ENCODE measurements at places on chromosomes 3 and 15. TPM values are rescaled to one million over a fixed set of nuclear protein-coding genes. Genes with fewer than 3 reads are reported as not detected.

RPL35A gene
- 821 TPM for polyA plus RNA-seq

MEX3B gene
- 0.48 TPM for polyA plus RNA-seq

XCR1 gene
- not detected for polyA plus RNA-seq

LYZL4 gene
- polyA plus RNA-seq: not detected

AGBL1 gene
- polyA plus RNA-seq: 0.01 TPM

GPR27 gene
- not detected for polyA plus RNA-seq

NR2E3 gene
- not detected for polyA plus RNA-seq

DNA sequence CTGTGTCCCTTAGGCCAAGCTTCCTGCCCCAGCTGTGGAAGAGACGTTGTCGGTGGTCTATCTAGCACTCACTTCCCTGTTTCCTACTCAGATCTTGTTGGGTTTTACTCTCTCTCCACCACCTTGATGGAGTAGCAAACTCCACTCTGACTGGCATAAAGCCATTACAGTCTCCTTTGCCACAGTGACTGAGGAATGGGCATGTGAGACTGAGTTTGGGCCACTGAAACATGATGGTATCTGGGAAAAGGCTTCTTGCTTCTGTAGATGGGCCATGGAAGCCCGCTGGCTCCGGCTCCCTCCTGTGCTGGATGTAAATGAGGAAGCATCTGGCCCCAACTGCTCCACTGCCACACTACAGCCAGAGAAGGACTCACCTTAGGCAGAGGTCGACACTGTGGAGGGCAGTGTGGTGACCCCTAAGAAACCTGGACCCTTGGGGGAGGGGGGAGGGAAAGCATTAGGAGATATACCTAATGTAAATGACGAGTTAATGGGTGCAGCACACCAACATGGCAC, 9.4 kb upstream of the CAMK1 start:
- DNase-seq: no peak

DNA sequence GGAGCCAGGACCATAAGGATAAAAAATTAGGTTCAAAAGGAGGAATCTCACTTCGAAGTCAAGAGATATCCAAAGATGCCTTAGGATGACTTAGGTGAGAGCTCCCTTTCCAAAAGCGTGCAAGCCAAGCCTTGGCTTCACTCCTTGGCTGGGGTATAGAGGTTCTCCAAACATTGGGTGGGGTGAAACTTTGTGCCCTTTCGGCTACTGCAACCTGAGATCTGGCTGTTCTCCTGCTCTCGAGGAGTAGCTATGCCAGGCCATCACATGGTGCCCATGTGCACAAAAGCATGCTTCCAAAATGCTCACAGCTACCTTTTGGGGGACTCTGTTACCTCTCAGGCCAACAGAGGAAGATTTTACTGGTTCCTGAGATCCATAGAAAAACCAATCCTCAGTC, 373.8 kb downstream of the EPHB1 start:
- DNase-seq: no peak

DNA sequence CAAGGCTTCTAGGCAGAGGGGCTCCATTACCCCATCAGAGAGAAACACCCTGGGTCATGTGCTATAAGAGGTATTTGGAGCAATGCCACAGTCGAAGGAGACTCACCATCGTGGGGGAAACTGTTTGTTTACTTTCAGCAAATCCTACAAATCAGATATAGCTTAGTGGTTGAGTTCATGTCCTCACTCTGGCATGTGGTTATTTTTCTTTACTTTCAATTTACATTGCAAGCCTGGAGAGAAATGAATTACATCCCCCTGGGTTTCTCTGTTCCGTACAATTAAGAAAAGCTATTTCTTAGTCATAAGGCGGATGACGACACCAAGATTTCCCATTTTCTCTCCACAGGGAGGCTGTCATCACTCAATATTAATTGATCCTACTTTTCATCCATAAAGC, 36.9 kb downstream of the RFTN1 start:
- DNase-seq: no peak

DNA sequence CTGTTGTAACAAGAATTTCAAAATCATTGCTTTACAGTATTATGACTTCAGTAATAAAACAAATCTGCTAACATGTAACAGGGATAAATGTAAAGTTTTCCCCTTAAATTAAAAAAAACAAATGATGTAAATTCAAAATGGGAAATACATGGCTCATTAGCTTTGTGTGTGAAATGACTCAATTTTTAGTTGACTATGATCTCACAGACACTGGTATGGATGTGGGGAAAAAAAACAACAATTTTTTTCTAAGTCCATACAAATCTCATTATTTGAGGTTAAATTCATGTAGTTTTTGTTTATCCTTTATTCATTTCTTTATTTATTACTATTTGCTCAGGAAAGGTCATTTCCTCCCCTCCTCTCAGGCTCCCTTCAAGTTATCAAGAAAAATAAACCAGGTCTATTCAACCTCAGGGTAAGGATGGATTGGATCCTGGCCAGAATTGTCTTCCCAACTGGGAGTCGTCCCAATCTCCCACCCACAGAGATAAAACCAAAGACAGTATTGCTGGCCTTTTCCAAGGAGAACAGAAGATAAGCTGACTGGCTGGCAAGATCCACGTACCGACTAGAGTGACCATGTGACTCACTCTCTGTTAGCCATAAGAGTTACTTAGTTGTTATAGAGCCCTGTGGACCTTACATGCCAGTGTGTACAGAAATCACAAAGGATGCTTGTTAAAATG, 373.3 kb downstream of the GAP43 start:
- DNase-seq: no peak

DNA sequence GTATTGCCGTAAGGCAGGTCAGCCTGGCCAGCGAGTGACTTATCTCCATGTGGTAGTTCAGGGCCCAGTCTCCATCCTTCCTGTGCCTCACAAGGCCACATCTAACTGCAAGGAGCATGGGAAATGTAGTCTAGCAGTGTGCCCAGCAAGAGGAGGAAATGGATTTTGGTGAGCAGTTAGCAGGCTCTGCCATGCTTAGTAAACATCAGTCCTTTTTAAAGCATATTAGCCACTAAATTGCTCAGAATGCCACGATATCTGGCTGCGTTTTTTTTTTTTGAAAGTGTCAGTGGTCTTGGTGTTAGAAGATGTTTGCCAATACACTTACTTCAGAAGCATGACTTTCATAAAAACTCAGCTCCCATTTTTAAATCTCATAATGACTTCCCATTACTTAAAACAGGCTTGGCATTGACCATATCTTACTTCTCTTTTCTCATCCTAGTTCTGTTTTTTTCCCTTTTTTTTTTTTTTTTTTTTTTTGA, 470.2 kb upstream of the TPRG1 start:
- no peak for DNase-seq

DNA sequence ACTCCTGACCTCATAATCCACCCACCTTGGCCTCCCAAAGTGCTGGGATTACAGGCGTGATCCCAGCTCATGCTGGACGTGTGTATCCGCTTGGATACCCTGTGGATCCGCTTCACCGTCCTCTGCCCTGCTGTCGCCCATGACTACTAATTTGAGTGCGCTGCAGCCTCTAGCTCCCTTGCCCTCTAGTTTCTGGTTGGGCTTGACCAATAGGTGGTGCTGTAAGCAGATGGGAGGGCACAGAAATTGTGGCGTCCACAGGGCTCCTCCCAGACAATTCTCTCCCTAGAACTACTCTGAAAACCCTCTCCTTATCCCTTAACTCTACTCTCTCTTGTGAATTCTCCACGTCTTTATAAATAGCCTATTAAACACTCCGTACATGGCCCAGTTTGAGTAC, 36.2 kb downstream of the ZPLD1 start:
- DNase-seq: no peak

DNA sequence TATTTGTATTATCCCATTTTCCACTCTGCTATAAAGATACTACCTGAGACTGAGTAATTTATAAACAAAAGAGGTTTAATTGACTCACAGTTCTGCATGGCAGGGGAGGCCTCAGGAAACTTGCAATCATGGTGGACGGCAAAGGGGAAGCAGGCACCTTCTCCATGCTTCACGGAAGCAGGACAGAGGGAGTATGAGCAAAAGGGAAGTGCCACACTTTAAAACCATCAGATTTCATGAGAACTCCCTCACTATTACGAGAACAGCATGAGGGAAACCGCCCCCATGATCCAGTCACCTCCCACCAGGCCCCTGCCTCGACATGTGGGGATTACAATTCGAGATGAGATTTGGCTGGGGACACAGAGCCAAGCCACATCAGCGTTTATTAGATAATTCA, 172.8 kb downstream of the NR2F2 start:
- no peak for DNase-seq

DNA sequence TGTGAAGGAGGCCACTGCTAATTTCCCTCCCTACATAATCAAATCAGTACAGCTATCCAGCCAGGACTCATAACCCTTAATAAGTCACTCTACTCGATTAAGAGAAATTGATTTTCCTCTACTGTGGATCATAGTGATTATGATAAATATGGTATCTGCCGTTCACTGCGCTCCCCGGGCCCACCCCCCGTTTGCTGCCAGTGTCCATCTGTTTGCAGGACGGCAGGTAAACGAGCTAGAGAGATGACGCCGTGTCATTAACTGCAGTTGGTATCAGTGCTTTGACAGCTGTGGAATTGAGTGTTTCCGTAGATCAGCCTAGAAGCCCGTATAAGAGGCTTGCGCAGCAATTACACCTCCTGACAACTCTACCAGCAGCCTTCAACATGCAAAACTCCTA, 94.9 kb downstream of the ROBO2 start:
- DNase-seq: no peak

GRCh38 chr15:52121006-52121405, 8.4 kb upstream of the BCL2L10 start:
- no peak for DNase-seq

DNA sequence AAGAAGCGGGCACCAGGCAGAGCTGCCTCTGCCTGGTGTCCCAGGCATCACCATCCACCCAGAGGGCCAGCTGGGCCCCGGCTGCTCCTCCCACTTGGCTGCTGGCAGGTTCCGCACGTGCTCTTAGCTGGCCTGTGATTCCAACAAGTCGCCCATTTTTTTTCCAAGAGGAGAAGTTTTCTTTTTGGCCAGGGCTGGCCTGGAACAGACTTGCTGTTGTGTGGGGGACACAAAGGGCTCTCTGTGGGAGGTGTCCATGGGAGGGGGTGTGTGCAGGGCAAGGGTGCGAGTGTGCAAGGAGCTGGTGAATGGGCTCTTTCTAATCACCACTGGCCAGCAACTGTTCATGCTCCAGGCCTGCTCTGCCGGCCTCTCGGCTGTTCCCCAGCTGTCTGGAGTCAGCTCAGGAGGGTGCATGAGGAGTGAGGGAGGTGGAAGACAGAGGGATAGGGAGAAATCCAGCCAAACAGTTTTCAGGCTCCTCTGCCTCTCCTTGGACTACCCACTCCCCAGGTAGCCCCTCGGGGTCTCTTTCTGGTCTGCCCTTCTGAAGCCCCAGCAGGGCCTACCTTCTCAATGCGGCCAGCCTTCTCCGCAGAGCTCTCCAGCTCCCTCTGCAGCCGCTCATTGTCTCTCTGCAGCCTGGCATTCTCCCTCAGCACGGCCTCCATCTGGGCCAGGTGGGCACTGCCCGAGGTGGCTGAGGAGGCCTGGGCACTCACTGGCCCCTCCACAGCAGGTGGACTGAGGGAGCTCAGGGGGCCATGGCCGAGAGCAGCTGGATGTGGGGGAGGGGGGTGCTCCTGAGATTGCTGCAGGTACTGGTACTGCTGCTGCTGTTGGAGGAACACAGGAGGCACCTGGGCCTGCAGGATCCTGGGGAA, 7.1 kb downstream of the AMOTL2 start:
- peak; percentile 32 for DNase-seq

DNA sequence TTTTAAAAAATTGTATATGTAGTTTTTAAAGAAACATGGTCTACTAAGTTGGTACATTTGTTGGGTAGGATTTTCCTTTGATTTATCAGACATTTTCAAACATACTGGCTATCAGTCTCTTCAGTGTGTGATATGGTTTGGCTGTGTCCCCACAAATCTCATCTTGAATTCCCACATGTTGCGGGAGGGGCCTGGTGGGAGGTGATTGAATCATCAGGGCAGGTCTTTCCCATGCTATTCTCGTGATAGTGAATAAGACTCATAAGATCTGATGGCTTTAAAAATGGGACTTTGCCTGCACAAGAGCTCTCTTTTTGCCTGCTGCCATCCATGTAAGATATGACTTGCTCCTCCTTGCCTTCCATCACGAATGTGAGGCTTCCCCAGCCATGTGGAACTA, 121.9 kb downstream of the ABI3BP start:
- DNase-seq: no peak

DNA sequence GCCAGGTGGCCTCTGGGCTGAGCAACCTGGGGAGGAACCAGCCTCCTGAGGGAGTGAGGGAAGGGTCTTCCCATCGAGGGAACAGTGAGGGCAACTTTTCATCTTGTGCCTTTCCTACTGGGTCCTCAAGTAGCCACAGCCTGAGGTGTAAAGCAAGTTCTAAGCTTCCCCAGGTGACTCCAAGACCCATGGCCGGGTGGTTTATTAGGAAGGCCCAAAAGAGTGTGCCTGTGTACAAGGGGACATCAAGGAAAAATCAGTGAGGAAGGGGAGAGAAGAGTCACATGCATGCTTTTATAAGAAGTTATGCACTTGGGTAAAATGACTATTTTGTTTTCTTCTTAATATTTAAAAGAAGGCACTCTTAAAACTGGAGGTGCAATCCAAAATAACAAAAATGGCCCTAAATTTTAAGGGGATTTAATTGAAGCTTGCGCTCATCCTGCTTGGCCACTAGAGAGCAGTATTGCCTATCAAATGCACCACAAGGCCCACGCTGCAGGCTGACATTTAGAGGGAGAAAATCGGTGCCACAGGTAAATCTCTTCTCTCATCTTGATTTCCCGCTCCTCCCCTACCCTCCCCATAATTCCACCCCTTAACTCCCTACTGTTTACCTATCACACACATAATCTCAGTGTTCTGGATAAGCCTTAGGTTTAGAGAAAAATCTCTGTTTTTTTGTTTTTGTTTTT, 6.7 kb downstream of the NANOGP8 start:
- DNase-seq: peak; percentile 44

DNA sequence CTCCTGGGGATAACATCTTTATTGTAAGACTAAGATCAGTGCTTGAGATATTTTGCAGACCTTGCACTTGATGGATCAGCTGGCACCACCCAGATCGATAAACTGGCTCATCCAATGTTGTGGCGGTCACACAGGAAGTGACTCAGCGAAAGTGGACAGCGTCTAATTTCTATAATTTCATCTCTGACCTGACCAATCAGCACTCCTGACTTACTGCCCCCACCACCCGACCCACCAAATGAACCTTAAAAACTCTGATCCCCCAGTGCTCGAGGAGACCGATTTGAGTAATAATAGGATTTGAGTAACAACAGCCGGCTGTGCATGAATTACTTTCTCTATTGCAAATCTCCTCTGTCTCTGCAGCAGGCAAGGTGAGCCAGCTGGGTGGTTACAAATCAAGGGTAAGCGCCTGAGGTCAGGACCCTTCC, 62.7 kb upstream of the RNU6-1 start:
- DNase-seq: no peak

DNA sequence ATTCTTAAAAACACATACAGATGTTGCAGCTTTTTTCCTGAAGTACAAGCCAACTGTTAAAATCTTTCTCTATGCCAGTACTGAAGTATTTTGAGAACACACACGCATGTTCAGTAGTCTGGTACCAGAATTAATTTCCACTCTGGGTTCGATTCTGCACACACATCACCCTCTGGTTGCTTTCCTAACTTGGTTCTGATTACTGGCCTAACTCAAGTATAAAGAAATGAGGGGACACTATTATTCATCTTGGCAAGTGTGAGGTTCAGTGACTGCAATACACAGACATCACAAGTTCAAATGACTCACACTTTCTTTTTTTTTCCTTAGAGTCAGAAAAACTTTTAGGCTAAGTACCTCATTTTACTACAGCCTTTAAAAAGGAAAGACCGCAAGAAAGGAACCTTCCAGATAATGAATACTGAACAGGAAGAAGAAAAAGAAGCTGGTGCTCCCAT, 37.4 kb upstream of the LDHAL6B start:
- no peak for DNase-seq

- DNase-seq: no peak
Observed at GRCh38 chr3:141499965-141500364, 13.1 kb downstream of the RASA2 start.

Measured in HepG2 (cell line).